ENCODE measurements at places on chromosomes 16 and 17. TPM values are rescaled to one million over a fixed set of nuclear protein-coding genes. Genes with fewer than 3 reads are reported as not detected.

Gene ECI1
- total RNA-seq, result 87.5 TPM

Gene TMC7
- not detected for total RNA-seq

Gene MNT
- 58.7 TPM for total RNA-seq

DNA sequence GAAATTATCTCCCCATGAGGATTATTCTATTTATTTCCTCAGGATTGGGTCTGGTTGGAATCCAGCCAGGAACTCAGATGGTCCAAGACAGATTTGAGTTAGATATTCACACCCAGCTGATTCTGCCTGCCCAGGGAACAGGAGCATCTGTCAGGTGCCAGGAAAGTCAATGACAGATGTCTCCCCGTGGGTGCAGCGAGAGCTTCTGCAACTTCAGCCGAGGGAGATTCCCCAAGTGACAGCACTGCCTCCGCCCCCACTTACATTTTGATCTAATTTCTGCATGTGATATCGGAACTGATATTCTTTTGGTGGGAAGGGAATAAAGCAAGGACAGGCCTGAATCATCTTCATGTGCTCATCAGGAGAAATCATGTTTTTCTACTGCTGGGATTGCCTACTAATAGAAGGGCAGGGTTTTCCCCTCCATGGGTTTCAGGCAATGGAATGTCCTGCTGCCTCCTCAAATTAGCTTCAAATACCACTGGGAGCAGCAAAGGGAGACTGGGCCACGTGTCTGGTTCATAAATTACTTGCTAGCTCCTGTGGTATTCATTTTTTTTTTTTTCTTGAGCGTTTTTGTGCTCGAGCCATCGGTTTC, 15.7 kb upstream of the DHX8 start:
- no peak for DNase-seq

DNA sequence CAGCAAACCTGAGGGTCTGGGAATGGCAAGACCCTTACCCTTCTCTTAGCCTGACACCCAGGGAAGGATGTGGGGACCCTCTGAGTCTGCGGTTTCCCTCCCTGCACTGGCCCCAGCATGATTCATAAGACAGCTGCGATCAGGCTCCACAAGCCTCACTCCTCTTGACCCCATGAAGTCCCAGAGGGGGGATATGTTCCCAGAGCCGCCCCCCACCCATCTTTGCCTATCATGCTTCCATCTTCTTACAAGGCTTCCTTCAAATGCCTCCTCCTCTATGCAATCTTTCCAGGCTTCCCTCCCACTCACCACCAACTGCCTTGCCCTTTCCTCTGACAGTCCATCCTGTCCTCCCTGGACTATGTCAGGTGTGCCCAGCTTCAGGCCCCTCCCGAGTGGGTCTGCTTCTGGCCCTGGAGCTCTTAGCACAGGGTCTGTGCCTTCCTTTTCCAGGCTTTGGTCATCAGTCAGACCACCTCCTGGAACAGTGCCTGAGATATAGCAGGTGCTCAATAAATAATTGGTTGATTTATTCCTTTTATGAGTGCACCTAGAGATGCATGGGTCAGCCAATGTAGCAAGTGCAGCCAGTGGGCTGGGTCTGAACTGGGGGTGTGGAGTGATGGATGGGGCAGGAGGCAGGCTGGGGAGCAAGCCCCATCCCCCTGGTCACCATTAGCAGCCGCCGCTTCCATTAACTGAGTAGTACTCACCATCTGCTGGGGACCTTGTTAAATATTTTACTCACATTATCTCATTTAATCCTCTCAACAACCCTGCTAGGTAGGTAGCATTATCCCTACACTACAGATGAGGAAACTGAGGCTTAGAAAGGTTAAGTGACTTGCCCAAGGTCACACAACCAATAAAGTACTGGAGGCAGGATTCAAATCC, 8.4 kb downstream of the DLX3 start:
- DNase-seq, result no peak

- DNase-seq, result no peak
These were observed 225.8 kb upstream of the CIBAR2 start for GRCh38 chr16:85337910-85338637.

DNA sequence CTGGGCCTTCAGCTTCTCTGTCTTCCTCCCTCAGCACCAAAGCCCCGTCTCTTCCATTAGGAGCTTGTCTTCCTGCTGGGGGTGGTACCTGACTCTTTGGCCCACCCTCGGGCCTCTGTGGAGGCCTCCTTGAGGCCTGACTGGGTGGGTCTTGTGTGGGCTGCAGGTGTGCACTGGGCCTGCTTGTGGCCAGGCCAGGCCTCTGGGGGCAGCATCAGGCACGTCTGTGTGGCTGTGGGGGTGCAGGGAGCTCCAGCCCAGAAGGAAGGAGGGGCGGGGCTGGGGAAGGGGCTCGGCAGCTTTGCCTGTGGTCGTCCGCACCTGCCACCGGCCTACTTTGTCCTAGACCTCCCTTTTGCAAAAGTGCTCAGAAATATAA, 7.0 kb downstream of the PIGQ start:
- no peak for DNase-seq

- DNase-seq, result no peak
These were observed 62.3 kb downstream of the TNFRSF13B start for GRCh38 chr17:16909472-16910246.

Data from OCI-LY7 (cell line).